ENCODE measurements at places on chromosomes 1 and 21.

- H3K27me3 ChIP-seq = no peaks in the 10 kb centered on the region
- H3K4me3 ChIP-seq = no peak within 1 kb of the TSS
- no peaks in the 10 kb centered on the region for H3K36me3 ChIP-seq
- no peak within 1 kb of the TSS for H3K27ac ChIP-seq
- H3K4me1 ChIP-seq = no peaks in the 10 kb centered on the region
Measured at GRCh38 chr1:209704584-209704983, at the start of gene HSD11B1. TSS of gene HSD11B1 (plus strand) at chr1:209704846. CDS start at chr1:209704943, 97 bp downstream.

GRCh38 chr1:224373008-224373590 lies 16.4 kb downstream of the CNIH4 start:
- no peak overlapping the region for H3K27ac ChIP-seq
- no peak overlapping the region for H3K4me3 ChIP-seq
- H3K36me3 ChIP-seq = peaks cover 21% of the 10 kb centered on the region
- no peaks in the 10 kb centered on the region for H3K27me3 ChIP-seq
- no peak for DNase-seq

DNA sequence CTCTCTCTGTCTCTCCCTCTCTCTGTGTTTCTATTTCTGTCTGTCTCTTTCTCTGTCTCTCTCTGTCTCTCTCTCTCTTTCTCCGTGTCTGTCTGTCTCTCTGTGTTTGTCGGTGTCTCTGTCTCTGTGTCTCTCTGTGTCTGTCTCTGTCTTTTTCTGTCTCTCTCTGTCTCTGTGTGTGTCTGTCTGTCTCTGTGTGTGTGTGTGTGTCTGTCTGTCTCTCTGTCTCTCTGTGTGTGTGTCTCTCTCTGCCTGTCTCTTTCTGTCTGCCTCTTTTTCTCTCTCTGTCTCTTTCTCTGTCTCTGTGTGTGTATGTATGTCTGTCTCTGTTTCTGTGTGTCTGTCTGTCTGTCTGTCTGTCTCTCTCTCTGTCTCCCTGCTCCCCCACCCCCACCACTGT lies 31.7 kb upstream of the ZC3H12A start:
- H3K36me3 ChIP-seq = no peaks in the 10 kb centered on the region
- no peak overlapping the region for H3K4me3 ChIP-seq
- no peak for DNase-seq
- H3K27ac ChIP-seq = no peak overlapping the region
- no peaks in the 10 kb centered on the region for H3K4me1 ChIP-seq

DNA sequence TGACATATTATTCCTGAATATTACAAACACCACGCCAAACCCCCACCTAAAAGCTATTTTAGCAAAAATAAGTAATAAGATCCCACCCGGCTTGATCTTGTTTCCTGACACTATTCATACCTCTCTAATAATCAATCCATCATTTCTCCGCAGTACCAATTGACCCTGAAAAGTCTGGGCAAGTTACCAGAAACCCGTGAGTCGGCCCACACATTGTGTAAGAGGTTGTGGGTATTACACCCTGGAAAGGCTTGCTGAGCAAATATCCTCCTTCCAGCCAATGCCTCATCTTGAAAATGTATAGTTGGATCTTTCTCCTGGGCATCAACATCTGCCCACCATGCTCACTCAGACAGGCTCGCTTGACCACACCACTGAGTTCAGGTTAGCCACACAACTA lies 451.0 kb downstream of the TTLL7 start:
- no peak overlapping the region for H3K4me3 ChIP-seq
- no peak overlapping the region for H3K27ac ChIP-seq
- DNase-seq = no peak
- no peaks in the 10 kb centered on the region for H3K4me1 ChIP-seq

GRCh38 chr21:33007747-33008146 lies 18.0 kb upstream of the OLIG2 start:
- H3K4me1 ChIP-seq = no peaks in the 10 kb centered on the region
- H3K27me3 ChIP-seq = no peaks in the 10 kb centered on the region
- no peak overlapping the region for H3K4me3 ChIP-seq
- no peak overlapping the region for H3K27ac ChIP-seq

DNA sequence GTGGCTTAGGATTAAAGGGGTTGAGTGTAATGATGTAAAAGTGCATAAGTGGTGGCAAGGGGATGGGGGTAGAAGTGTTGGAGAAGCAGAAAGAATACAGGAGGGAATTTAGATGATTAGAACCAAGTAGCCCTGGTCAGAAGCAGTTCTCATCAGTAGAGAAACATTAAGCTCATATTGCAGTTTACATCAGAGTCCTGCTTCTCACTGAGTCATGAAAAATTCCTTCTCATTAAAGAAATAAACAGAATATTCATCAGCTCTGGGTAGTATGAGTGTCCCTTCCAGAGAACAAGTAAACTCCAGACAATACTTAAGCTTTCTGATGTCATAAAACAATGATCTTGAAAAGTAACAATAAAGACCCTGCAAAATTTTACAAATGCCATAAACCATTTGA lies 36.5 kb downstream of the LRRIQ3 start:
- H3K27me3 ChIP-seq = no peaks in the 10 kb centered on the region
- no peak overlapping the region for H3K4me3 ChIP-seq
- no peaks in the 10 kb centered on the region for H3K36me3 ChIP-seq
- H3K27ac ChIP-seq = no peak overlapping the region
- no peak for DNase-seq
- no peaks in the 10 kb centered on the region for H3K4me1 ChIP-seq

DNA sequence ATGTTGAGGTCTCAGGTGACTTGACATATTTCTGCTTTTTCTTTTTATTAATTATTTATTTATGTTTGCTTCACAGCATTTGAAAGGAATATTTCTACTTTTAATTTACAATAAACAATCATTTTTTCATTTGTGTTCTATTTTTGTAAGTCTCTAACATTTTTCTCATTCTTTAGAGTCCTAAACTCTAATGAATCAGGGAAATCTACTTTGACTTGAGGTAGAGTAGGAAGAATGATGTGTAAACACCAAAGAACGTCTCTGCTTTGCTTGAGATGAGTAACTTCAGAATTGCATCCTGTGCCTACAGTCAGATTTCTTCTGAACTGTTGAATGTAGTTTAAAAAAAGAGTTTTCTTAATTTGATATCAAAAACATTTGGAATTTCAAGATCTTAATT lies 65.2 kb downstream of the CNST start:
- H3K4me1 ChIP-seq = no peaks in the 10 kb centered on the region
- H3K4me3 ChIP-seq = no peak overlapping the region
- no peak overlapping the region for H3K27ac ChIP-seq

DNA sequence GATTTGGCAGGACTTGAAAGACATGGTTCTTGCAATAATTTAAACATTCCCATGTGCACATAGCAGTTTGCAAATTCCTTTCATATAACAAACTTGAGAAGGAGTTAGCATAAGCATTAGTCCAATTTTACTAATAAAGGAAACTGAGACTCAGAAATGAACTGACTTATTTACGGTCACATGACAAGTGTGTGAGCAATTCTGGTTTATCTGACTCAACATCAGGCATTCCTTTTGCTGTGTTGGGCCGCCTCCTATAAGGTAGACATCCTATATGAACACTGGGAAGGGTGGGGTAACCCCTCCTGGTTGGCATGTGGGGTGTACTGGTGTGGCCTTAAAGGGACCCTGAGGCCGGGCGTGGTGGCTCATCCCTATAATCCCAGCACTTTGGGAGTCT lies 8.5 kb upstream of the CPT2 start:
- H3K27me3 ChIP-seq = no peaks in the 10 kb centered on the region
- no peaks in the 10 kb centered on the region for H3K4me1 ChIP-seq
- H3K4me3 ChIP-seq = no peak overlapping the region
- no peaks in the 10 kb centered on the region for H3K36me3 ChIP-seq
- H3K27ac ChIP-seq = no peak overlapping the region
- no peak for DNase-seq

GRCh38 chr1:67760030-67760821 lies 73.0 kb downstream of the GNG12 start:
- H3K27ac ChIP-seq = peak overlapping the region; percentile 86
- no peak overlapping the region for H3K4me3 ChIP-seq
- no peaks in the 10 kb centered on the region for H3K36me3 ChIP-seq
- peaks cover 24% of the 10 kb centered on the region for H3K4me1 ChIP-seq
- DNase-seq = peak; percentile 68
- H3K27me3 ChIP-seq = no peaks in the 10 kb centered on the region
